Fibroblast of skin of abdomen (primary cell): ENCODE measurements at places on chromosomes 4 and X.
A peak's percentile ranks its signal among the peaks of the same experiment; 100 is the strongest.

- no peak for DNase-seq
Observed at GRCh38 chrX:133468051-133468450, 52.8 kb upstream of the GPC4 start.

DNA sequence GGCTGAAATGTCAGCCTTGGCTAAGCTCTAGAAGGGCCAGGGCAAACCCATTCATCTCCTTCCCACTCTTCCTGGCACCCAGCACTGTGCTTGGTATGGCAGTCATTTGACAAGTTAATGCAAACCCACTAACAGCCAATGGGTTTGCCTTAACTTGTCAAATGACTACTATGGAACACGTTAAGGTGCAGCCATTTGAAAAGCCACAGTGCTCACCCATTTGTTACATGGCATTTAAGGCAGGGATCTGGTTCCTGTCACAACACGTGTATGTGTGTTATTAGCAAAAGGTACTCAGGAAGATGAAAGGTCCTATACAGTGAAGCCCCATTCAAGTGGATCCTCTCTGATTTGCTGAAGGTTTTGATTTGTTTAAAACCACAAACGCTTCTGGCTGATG is 7.2 kb downstream of the CRMP1 start:
- no peak for DNase-seq

GRCh38 chrX:38929966-38930421 is 128.7 kb downstream of the MID1IP1 start:
- DNase-seq: peak; percentile 52

DNA sequence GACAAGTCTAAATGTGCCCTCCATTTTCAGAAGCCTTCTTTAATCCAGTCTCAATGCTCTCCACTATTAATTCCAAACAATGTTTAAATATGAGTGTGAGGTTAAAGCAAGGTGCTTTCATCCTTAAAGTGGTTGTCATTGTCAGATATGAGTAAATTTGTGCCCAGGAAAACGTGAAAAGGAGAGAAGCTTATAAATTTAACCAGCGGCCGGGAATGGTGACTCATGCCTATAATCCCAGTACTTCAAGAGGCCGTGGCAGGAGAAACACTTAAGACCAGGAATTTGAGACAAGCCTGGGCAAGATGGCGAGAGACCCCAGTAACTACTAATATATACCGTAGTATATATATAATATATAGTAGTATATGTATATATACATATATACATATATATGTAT is 270.0 kb downstream of the ARHGAP24 start:
- no peak for DNase-seq

DNA sequence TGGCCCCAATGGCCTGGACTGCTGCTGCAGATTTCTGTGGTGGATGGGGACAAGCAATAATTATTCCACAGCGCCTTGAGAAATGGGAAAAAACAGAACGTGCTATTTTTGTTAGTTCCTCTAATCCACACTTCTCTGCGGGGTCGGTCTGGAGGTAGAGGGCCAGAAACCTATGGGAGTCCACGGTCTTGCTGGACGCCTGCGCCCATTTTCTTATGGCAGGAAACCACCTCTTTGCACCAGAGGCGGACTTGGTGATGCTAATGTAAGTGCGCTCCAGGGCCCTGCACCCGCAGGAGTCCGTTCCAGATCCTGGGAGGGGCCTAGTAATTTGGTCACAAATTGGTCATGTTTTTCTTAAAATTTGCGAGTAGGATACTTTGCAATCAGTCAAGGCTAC is 25.9 kb upstream of the CLDN24 start:
- DNase-seq: no peak

GRCh38 chrX:17836830-17837229 is 24.3 kb downstream of the RAI2 start:
- DNase-seq: no peak

- no peak for DNase-seq
Observed at GRCh38 chr4:122086338-122087065, 65.6 kb upstream of the BLTP1 start.

GRCh38 chrX:136227948-136228838 is 23.0 kb downstream of the MAP7D3 start:
- DNase-seq: peak; percentile 11

GRCh38 chrX:42269186-42269585 is 345.8 kb upstream of the CASK start:
- DNase-seq: peak; percentile 59

DNA sequence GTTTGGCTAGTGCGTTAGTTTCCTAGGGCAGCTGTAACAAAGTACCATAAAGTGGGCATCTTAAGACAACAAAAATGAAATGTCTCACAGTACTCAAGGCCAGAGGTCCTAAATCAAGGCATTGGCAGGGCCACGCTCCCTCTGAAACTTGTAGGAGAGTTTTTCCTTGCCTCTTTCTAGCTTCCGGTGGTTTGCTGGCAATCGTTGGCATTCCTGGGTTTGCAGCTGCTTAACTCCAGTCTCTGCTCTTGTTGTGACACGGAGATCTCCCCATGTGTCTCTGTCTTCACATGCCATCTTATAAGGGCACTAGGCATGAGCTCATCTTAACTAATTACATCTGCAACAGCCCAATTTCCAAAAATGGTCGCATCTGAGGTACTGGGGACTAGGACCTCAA is 362.0 kb upstream of the BOD1L1 start:
- no peak for DNase-seq
